Stimulated activated CD8-positive, alpha-beta memory T cell treated with anti-CD3 and anti-CD28 coated beads, Interleukin-4, amount 100 ng/mL, for 1 hour (primary cell): ENCODE measurements at places on chromosomes 12 and 14.

GRCh38 chr14:22433069-22433468 lies 156.0 kb downstream of the DAD1 start:
- DNase-seq = no peak

- DNase-seq = no peak
These were observed 21.8 kb upstream of the SPATA7 start for GRCh38 chr14:88363644-88364043.

- DNase-seq = no peak
These were observed at the start of gene CYP27B1 for GRCh38 chr12:57766464-57767304. TSS of gene CYP27B1 (minus strand) at chr12:57767078. CDS start at chr12:57767041, 37 bp downstream.

DNA sequence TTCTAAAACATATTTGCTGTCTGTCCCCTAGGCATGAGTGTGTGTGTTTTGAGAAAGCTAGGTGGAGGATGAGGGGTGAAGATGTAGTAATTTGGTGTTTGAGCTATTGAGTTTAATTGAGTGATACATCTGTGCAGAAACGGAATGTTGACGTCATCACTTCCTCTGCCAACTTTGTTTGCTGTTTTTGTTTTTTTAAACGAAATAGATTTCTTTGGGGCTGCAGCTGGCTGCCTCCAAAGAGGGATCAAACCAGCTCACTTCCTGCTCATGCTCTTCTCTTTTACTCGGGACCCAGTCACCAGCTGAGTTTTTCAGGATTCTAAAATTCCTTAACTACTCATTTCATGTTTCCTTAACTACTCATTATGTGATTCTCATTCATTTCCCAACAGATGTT lies 19.5 kb upstream of the CRACR2A start:
- DNase-seq = no peak

- DNase-seq = no peak
These were observed 3.9 kb downstream of the LHX5 start for GRCh38 chr12:113467502-113468364.

DNA sequence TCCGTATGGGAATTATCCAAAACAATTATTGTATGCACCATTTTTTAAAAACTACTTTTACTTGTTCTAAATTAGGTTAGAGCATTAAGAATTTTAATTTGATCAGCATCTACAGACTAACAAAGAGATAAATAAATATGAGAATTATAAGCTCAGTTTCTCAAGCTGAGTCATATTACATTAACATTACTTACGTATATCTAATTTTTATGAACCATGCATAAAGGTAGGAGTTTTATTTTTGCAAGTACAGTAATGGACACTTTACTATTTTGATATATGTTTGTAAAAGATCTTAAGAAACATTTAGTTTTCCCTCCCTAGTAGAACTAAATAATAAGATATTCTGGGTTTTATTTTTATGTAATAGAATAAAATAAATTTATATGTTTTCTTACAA lies 410.1 kb downstream of the TMEM117 start:
- no peak for DNase-seq

- DNase-seq = no peak
These were observed 64.2 kb downstream of the ELK3 start for GRCh38 chr12:96258104-96258961.

DNA sequence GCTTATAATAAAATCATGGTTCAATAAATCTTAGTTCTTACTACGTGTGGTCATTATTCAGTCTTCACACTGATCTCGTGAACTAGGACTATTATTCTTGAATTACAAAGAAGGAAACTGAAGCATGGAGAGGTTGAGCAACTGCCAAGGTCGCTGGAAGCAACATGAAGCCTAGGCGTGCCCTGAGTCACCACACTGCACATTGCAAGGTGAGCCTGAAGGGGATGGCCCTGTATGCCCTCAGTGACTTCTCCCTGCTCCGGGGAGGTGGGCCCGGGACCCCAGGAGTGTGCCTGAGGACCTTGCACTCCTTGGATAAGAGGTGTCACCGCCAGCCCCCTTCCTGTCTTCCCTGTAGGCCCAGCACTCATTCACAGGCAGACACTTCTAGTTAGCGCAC lies 161.6 kb downstream of the CACNA1C start:
- no peak for DNase-seq

DNA sequence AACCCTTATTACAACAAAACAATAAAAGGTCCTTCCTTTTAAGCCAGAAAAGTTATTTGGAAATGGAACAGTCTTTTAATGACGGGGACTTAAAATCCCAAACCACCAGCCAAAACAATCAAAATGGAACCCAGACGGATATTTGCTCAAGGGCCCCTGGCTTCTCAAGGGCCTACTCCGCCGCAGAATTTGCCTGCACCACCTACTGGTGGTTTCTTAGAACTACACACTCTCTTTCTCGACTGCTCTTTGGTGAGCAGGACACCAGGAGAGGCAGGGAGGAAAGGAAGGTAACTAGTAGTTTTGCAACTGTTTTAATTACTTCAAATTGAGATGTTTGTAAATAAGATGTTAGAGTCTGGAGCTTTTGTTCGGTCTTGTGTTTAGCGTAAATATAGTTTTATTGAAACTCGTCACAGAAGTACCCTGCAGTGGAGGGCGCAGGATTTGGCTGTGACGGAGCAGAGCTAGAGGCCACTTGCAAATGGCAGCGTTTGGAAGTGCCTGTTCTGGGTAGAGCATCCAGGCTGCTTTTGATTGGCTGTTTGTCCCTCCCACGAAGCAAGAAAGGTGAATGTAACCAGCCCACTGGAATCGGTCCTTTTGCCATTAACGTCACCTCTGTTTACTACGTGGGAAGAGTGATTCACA lies 238.5 kb downstream of the CACNA1C start:
- DNase-seq = no peak

DNA sequence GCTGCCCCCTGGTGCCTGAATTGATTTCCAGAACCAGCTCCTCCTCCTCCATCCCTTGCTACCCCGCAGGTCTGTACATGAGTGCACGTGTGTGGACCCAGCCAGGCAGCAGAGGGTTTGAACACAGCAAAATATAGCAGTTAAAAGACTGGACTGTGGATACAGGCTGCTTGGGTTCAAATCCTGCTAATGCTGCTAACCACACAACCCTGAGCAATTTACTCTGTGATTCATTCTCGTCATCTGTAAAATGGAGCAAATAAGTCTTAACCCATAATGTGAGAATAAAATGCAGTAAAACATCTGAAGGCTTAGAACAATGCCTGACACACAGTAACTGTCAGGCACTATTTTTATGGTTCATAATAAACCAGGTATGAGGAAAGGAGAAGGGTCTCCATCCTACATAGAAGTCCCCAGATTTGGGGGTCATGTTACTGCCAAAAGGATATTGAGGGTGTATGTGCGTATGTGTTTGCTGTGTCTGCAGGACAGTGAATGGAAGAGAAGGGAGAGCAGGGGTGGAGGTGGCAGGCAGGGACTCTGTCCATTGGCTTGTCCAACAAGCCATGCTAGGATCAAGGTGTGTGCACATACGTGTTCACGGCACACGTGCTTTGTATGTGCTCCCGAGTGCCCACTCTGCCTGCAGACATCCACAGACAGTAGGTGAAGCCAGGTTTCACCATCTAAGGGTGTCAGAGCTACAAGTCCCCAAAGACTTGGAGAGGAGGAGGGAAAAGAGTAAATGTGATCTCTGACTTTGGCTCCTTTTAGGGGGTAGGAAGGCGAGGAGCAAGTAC lies 1.5 kb upstream of the STAT6 start:
- peak; percentile 84 for DNase-seq

DNA sequence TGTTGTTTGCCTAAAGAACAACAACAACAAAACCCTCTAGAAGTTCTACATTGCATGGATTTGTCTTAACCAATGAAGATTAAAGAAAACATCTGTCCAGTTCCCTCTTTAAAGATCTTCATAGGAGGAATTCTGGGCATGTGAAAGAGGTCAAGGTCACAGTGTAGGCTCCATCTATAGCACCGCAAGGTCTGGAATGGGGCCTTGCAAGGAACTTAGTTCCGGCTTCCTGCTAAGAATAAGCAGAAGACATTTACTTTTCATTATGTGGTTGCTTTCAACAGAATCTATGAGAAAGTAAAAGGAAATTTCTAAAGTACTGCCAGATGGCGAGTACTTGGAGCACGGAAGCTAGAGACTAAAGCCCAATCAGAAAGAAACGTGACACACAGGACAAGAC lies 57.2 kb upstream of the GNPNAT1 start:
- DNase-seq = no peak

- DNase-seq = no peak
These were observed 2.8 kb downstream of the TMX1 start for GRCh38 chr14:51242545-51243490.

GRCh38 chr14:98665007-98665406 lies 607.0 kb downstream of the BCL11B start:
- DNase-seq = no peak

DNA sequence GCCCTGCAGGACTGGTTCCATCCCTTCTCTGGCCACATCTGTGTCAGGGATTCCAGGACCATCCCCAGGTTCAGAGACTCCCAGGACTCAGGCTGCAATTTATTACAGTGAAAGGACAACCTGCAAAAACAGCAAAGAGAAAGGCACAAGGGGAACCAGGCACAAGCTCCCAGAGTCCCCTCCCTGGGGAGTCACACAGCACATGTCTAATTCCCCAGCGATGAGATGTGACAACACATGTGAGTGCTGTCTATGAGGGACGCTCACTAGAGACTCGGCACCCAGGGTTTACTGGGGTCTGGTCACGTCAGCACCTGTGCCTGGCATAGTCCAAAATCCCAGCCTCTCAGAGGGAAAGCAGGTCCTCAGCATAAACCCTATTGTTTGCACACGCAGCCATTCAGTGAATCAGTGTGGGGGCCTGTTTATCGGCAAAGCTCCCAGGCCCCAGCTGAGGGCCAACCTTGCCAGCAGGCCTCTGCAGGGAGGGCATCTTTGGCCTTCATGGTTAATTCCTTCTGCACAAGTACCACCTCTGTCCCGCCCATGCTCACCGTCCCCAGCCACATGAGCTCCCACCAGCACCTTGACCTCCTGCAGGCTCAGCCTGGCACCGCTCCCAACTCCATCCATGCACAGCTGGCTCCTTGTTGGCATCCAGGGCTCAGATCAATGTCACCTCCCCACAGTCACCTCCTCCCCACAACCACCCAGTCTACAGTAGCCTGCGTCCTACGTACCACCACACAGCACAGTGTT lies 198.9 kb upstream of the SFSWAP start:
- no peak for DNase-seq

DNA sequence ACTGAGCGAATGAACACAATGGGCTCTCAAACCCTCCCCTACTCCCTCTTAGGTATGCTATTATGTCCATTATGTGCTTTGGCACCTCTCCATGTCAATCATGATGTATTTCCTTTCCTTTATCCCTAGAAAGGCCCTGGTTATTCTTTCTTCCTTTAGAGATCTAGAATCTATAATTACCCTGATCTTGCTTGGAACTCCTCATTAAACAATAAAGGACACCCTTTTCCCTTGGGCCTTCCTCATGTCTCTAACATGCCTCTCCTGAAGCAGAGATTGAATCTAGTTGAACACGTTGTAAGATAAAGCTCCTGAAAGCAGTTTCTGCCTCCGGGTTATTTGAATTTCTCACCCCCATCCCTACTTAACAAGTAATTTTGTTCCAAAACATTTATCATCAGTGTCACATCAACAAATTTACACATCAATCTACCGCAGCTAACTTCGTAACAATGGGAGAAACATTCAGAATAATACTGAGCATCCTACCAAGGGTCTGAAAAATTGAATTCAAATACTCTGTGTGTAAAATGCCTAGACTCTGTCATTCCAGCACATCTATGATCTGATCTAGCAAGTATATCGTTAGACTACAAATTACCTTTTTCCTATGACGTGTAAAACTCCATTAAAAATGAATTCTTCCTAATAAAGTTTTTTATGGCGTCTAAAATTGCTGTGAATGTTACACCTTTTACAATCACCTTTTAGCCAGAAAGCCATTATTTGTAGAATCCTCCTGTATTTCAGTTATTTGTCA lies 5.4 kb downstream of the USP44 start:
- no peak for DNase-seq

DNA sequence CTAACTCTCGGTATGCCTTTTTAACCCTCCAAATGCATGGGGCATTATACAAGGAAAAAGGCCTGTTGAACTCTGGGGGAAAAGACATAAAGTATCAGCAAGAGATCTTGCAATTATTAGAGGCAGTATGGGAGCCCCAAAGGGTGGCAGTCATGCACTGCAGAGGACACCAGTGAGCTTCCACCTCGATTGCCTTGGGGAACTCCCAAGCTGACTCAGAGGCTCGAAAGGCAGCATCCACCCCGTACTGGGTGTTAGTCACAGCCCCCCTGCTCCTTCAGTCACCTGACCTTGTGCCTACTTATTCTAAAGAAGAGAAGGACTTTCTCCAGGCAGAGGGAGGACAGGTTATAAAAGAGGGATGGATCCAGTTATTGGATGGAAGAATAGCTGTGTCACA lies 781.4 kb upstream of the TMEM132C start:
- DNase-seq = no peak

DNA sequence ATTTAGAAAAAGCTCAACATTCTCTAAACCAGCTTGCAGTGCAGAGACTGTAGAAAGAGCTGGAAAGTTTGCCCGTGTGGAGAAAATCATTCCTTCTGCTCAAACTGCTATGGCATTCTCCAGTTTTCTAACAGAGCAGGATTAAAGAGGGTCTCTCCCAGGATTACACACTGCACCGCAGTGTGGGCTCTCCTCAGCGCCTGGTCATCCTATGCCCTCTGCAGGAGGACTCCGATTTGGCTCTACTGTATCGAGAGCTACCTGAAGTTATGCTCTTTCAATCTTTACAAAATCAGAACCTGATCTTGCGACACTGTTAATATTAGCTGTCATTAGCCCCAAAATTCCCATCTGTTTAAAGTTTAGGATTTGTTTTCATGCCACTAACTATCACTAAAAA lies 33.0 kb downstream of the BHLHE41 start:
- no peak for DNase-seq

DNA sequence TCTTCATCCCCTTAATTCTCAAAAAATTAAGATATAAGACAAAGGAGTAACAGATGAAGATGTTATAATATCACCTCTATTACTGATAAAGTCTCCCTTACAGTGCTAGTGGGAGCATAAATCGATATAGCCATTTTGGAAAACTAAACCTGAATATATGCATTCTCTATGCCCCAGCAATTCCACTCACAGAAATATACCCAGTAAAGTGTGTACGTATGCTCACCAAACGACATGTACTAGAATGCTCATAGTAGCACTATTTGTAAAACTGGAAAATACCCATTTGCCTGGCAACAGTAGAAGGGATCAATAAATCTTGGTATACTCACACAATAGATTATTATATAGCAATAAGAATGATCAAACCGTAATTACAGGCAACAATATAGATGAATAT lies 44.0 kb upstream of the HIF1A start:
- DNase-seq = no peak
